Neural progenitor cell (in vitro differentiated cells): ENCODE measurements at places on chromosomes 12 and 14. TPM values are rescaled to one million over a fixed set of nuclear protein-coding genes. Genes with fewer than 3 reads are reported as not detected.

The RTL1 gene
- 0.15 and 0.65 TPM in 2 replicates for total RNA-seq

The NUP37 gene
- 72.8 and 141 TPM in 2 replicates for total RNA-seq

The ASB2 gene
- 0.62 TPM in 1 of 2 replicates, not detected in the other for total RNA-seq

The ACRBP gene
- 2.7 and 3.8 TPM in 2 replicates for total RNA-seq

The KLHL33 gene
- total RNA-seq = 0.22 TPM in 1 of 2 replicates, not detected in the other

The NINJ2 gene
- 0.37 TPM in 1 of 2 replicates, not detected in the other for total RNA-seq

The SCNN1A gene
- total RNA-seq = 1.2 and 5.0 TPM in 2 replicates

- DNase-seq = no peak
- H3K36me3 ChIP-seq = no peaks in the 10 kb centered on the region
- no peak overlapping the region for H3K4me3 ChIP-seq
Measured at GRCh38 chr14:31952573-31952972, 124.5 kb upstream of the ARHGAP5 start.

DNA sequence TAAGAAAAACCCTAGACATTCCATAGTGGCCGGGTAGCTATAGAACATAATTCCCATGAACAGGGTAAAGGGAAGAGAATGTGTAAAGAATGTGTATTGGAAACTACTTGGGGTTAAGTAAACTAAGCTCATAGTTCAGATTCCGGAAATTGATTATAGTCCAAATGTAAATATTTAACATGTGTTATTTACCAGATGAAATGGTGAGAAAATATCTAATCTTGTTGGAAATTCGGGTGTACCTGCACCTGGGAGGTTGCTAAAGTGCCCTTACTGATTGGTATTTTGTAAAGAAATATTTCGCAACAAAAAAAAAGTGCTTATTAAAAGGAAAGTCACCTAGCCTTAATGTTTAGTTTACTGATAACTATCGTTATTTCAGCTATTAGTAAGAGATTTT lies 14.4 kb downstream of the RASSF9 start:
- H3K4me3 ChIP-seq = no peak overlapping the region
- no peaks in the 10 kb centered on the region for H3K4me1 ChIP-seq
- H3K36me3 ChIP-seq = no peaks in the 10 kb centered on the region
- no peak overlapping the region for H3K27ac ChIP-seq
- no peaks in the 10 kb centered on the region for H3K27me3 ChIP-seq
- no peak for DNase-seq

DNA sequence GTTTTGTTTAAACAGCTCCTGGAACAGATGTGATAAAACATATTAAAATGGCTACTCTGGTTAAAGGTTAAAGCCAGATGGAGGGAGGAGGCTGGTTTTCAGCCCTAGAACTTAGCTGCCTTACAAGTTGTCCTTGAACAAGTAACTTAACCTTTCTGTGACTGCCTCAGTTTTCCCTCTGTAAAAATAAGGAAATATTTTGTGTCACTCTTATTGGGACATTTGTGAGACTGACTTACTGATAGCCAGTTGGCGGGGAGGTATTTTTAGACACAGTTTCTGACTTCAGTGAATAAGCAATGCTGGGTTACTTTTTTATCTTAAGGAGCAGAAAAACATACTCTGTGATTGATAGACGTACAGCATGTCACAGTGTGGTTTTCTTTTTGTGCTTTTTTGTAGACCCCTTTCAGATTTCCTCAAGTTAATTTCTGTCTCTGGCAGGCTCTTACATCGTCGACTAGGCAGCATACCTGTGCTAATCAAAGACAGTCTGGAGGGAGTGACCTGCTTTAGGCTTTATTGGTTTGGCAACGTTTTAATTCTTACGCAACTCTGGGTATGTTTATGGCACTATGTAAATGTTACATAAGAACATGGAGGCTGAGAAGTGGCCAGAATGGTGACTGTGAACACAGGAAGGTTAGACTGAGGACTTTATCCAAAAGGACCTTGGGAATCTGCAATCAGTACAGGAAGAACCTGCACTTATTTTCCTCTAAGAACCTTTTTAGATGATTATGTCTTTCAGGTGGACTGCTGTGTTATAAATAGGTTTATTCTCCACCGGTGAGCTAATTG lies 3.3 kb downstream of the ACVR1B start:
- no peak overlapping the region for H3K27ac ChIP-seq
- no peak overlapping the region for H3K4me3 ChIP-seq
- peaks cover 7% of the 10 kb centered on the region for H3K4me1 ChIP-seq
- DNase-seq = no peak
- no peaks in the 10 kb centered on the region for H3K36me3 ChIP-seq
- H3K27me3 ChIP-seq = peaks cover 15% of the 10 kb centered on the region

GRCh38 chr12:28622406-28622805 lies 432.1 kb downstream of the CCDC91 start:
- no peaks in the 10 kb centered on the region for H3K36me3 ChIP-seq
- H3K4me1 ChIP-seq = no peaks in the 10 kb centered on the region
- H3K4me3 ChIP-seq = no peak overlapping the region
- H3K27ac ChIP-seq = no peak overlapping the region
- no peak for DNase-seq

DNA sequence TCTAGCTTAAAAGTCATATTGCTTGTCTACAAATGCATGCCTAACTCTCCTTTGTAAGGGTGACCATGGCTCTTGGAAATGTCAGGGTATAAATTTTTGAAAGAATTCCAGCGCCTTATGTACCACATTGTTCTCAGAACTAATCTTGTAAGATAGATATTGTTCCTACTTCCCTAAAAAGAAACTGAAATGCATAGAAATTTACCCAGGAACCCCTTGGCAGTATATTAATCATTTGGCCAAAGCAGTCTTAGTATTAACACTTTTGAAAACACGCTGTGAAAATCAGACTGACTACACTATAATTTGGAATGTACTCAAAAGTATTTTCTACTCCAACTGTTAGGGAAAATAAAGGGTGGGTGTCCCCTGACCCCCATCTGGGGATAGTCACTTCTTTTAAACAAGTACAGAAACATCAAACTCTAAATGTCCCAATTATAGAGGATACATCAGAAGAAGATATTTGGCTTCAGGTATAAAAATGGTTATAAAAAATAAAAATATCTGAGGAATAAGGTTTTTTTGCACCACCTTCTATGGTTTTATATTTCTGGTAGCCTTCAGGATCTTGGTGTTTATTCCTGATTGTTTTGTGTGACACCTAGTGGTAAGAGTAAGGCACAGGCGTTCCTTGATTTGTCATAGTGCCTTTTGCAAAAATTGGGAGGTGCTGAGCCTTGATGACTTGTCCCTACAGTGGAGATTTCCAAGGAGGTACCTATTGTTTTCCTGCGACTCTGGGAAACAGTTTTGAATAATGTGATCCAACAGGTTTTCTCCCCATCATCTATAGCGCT lies 2.2 kb upstream of the NFKBIA start:
- H3K27me3 ChIP-seq = no peaks in the 10 kb centered on the region
- H3K4me1 ChIP-seq = peaks cover 7% of the 10 kb centered on the region
- no peak overlapping the region for H3K27ac ChIP-seq
- DNase-seq = peak; percentile 71
- H3K36me3 ChIP-seq = no peaks in the 10 kb centered on the region

- DNase-seq = no peak
- no peak overlapping the region for H3K27ac ChIP-seq
- H3K4me1 ChIP-seq = no peaks in the 10 kb centered on the region
- peaks cover 39% of the 10 kb centered on the region for H3K27me3 ChIP-seq
- H3K4me3 ChIP-seq = no peak overlapping the region
- no peaks in the 10 kb centered on the region for H3K36me3 ChIP-seq
Measured at GRCh38 chr12:107951024-107951423, 176.5 kb downstream of the ASCL4 start.

DNA sequence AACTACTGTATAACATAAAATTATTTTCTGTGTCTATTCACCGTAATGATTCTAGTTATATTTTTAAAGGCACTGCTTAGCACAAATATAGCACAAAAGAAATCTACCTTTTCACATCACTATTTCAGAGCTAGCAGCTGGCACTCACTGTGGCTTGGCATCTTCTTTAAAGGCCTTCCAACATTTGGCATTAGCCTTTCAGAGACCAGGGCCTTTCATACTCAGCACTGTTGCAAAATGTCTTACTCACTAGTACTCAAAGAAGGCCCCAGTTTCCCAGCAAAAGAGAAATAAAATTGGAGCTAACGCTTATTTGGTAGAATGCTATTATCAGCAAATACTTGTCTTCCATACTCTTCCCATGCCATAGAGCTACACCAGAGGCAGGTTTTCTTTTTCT lies 238.4 kb downstream of the MED13L start:
- no peaks in the 10 kb centered on the region for H3K27me3 ChIP-seq
- peaks cover 6% of the 10 kb centered on the region for H3K36me3 ChIP-seq
- no peak for DNase-seq
- no peak overlapping the region for H3K4me3 ChIP-seq

- H3K4me3 ChIP-seq = no peak overlapping the region
- no peaks in the 10 kb centered on the region for H3K27me3 ChIP-seq
- H3K27ac ChIP-seq = no peak overlapping the region
- no peaks in the 10 kb centered on the region for H3K36me3 ChIP-seq
Measured at GRCh38 chr12:25074954-25075353, 120.0 kb downstream of the DNAI7 start.
